Stimulated activated CD8-positive, alpha-beta memory T cell treated with anti-CD3 and anti-CD28 coated beads, Interleukin-4, amount 100 ng/mL, for 1 hour (primary cell): ENCODE measurements at places on chromosomes 3 and 15.

DNA sequence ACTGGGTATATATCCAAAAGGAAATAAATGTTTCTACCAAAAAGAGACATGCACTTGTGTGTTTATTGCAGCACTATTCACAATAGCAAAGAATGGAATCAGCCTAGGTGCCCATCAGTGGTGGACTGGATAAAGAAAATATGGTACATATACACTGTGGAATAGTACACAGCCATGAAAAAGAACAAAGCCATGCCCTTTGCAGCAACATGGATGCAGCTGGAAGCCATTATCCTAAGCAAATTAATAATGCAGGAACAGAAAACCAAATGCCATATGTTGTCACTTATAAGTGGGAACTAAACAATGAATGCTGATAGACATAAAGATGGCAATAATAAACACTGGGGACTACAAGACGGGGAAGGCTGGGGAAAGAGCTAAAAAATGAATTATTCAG, 102.9 kb downstream of the RPL39L start:
- no peak for DNase-seq

GRCh38 chr15:68655686-68656437, 77.1 kb downstream of the CORO2B start:
- no peak for DNase-seq

- no peak for DNase-seq
Observed at GRCh38 chr3:112635674-112636073, 5.3 kb downstream of the CCDC80 start.

DNA sequence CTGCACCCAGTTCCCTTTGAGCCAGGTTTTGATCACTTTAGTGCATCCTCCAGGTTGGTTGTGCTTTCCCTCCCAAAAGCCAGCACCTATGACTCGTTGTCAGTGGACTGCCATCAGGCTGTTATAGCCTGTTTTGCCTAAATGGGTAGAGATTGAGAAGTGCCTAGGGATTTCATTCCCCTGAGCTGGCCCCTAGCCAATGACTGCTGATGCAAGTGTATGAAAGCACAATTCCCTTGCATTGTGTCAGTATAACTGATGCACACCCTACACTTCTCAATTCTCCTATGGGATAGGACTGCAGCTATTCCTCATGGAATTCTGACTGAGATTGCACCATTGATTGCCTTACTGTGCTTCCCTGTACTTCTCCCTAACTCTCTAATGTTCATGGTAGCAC, 102.1 kb upstream of the ARPP21 start:
- DNase-seq = no peak

- no peak for DNase-seq
Observed at GRCh38 chr3:62462104-62462762, 88.9 kb upstream of the FEZF2 start.

DNA sequence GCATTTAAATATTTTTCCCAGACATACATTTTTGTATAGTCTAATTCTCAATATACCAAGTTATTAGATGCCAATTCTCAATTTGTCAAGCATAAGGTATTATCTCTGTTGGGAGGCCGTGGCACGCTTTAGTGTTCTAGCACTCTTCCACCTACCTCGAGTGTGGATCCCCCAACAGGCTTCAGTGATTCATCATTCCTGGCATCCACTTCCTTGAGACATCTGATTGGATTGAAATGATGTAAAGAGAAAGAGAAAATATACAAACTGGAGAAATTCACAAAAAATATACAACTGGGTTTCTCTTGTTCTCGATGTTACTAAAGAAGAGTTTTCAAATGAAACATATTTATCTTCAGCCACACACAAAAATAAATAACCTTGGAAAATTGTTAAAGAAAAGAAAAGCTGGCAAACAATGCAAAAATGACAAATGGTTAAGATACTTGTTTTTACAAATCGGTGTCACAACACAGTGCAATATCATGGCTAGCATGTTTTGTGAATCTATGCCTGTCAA, 218.0 kb upstream of the CDIN1 start:
- no peak for DNase-seq

GRCh38 chr3:101813817-101814440, 34.9 kb downstream of the NXPE3 start:
- no peak for DNase-seq

DNA sequence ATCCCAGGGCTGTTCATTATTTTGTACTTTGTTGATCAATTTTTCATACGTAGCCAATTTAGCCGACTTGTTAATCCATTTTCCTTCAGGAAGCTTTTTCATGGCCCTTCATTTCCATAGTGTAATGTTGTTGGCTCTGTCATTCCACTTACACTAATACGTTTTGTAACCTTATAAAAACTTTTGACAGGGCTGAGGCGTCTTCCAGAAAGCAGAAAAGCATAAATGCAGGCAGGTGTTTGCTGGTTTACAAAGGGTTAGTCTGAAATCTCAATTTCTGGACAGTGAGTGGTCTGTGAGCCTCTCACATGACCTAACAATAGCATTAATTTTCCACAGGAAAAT, 444.0 kb downstream of the OTOL1 start:
- no peak for DNase-seq

GRCh38 chr3:69690-70089, 126.9 kb upstream of the CHL1 start:
- DNase-seq = no peak

DNA sequence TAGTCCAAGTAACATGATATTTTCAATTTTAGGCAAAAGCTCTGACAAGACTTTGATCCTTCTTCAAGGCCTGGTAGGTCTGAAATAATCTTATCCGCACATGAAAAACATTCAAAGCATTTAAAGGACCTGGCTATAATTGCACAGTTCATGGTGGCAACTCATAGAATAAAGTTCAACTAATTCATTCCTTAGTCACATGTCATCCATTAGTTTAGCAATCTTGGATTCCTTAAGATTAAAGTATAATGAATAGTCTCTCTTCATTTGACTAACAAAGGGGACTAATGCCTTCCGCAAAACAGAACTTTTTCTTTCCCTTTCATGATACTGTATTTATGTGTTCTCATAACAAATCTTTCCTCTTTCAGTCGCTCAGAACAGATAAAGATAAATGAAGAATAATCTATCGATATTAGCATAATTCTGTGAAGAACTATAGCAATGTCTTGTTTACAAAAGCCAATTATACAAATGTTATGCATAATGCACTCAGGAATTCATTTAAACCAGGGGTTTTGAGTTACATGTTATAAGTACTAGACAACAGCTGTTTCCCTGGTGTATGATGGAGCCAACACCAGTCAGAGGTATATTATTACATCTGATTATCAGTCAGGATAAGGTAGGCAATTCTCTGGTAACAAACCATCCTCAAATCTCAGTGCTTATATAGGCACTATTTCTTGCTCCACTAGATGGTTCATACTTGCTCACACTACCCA, 172.5 kb downstream of the POTEB3 start:
- DNase-seq = no peak

GRCh38 chr3:174377096-174377495, 482.0 kb upstream of the NAALADL2 start:
- no peak for DNase-seq

- no peak for DNase-seq
Observed at GRCh38 chr3:52063026-52063723, 6.8 kb upstream of the DUSP7 start.

DNA sequence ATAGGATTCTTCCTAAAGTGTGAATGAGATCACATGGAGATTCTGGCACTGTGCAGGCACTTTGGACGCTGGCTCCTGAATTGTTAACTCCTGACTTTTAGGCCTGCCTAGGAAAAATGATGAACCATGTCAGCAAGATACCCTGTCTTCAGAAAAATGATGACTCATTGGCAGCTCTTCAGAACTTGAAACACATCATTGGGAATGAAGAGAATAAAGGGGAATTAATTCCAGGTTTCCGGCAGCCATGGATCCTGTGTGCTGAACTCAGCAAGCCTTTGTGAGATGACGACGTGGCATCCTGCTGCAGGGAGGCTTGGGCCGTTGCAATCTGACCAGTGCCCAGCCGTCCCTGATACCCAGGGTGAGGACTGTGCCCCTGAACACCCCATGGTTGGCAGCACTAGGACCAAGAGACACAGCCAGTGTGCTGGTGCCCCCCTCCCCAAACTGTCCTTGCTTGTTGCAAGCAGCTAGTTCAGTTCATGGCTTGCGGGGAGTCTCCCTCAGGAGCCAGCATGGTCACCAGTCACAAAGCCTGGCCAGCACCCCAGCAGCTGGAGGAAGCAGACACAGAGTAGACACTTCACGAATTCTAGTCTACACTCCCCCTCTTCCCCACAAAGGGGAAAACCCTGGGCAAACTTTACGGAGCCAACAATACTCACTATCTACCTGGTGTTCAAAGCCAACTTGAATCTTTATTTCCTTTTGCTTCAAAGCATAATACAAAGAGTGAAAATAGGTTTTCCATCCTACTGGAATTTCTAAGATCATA, 7.8 kb upstream of the LIPC start:
- no peak for DNase-seq

- no peak for DNase-seq
Observed at GRCh38 chr3:106333911-106334618, 465.3 kb upstream of the CBLB start.

GRCh38 chr3:170055209-170055608, 17.4 kb downstream of the GPR160 start:
- DNase-seq = no peak

- no peak for DNase-seq
Observed at GRCh38 chr3:134406331-134407238, 32.3 kb upstream of the AMOTL2 start.

DNA sequence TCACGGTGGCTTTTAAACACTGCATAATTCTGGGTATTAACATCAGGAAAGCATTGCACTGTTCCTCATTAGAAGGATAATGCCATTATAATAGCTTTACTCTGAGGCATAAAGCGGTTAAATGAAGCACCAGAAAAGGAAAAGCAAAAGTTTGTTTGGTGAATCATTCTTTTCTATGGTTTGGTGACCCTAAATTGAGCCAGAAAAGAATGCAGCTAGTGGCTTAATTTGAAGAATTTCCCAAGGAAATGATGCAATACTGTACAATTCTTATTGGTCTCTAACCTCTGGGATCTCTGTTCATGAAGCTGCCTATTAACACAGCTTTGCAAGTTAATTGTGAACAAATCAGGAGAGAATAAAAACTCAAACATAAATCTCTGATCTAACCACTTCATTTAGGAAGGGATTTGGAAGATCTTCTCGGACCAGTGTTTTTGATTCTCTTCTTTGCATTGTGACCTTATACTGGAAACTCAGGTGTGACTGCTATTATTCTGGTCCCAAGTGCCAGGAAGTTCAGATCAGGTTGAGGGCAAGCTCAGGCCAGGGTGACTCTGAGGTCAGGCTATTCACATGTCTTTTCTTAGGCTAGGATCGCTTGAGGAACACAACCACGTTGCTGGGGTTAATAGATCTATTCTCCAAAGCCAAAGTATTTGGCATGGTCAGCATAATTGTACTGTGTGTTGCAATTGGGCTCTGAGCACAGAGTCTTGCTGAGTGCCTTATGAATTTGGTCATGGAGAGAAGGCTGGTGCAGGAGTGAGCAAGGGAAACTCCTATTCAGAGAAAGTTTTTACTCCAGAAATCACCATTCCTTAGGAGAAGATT, 11.3 kb upstream of the DLG1 start:
- no peak for DNase-seq

DNA sequence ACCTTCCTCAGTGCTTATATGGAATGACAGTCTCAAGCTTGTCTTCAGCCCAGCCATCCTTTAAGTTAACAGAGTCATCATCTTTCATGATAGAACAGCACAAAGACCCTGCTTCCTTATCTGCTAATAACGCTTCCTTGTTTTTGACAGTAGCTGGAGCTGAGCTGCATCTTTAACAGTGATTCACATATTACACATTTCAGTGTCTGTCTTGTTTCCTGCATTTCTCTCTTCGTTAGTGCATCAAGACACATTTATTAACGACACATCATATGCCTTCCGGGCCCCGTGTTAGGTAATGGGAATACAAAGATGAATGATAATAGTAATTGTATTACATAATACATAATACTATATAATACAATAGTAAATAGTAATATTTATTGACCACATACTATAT, 30.2 kb upstream of the GREM1 start:
- DNase-seq = no peak

DNA sequence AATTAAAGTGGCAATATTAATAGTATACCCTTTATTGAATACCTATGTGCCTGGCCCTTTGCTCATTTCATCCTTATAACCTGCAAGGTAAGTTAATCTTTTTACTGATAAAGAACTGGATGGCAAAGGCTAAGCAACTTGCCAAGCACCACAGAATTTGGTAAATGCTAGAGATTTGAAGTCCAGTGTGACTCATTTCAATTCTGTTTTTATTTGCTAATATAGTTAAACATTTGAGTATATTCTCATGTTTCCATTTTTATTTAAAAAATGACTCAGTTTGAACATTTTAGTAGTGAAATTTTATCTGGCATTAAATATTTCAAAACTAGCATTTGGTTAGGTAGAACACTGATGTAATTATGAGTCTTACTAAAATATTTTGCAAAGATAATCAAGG, 11.3 kb downstream of the PFN2 start:
- no peak for DNase-seq

GRCh38 chr3:171461525-171461917, 1.3 kb upstream of the TNIK start:
- no peak for DNase-seq

DNA sequence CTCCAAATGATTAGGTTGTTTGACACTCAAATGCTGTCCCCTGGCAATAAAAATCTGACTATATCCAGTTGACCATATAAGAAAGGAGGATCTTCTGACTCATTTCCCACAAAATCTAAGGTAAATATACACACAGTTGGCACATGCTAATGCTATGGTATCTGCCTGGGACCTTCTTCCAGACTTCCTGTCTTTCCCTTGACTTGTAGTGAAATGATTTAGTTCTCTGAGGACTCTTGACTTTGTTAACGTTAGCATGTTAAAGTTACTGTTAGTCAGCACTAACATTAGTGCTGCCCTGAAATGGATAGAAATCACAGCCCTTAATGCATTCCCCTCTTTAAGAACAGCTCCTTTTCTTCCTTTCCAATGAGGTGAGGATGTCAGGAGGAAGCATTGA, 124.3 kb upstream of the LSAMP start:
- DNase-seq = no peak

- DNase-seq = no peak
Observed at GRCh38 chr3:12158387-12159226, at the start of gene TIMP4. Gene TIMP4 (minus strand): TSS chr3:12158912. CDS start chr3:12158840, 72 bp downstream.
